Stimulated activated CD8-positive, alpha-beta memory T cell treated with anti-CD3 and anti-CD28 coated beads, Interleukin-7, amount 100 ng/mL, for 1 hour (primary cell): ENCODE measurements at places on chromosomes 16 and 17.
A peak's percentile ranks its signal among the peaks of the same experiment; 100 is the strongest.

DNA sequence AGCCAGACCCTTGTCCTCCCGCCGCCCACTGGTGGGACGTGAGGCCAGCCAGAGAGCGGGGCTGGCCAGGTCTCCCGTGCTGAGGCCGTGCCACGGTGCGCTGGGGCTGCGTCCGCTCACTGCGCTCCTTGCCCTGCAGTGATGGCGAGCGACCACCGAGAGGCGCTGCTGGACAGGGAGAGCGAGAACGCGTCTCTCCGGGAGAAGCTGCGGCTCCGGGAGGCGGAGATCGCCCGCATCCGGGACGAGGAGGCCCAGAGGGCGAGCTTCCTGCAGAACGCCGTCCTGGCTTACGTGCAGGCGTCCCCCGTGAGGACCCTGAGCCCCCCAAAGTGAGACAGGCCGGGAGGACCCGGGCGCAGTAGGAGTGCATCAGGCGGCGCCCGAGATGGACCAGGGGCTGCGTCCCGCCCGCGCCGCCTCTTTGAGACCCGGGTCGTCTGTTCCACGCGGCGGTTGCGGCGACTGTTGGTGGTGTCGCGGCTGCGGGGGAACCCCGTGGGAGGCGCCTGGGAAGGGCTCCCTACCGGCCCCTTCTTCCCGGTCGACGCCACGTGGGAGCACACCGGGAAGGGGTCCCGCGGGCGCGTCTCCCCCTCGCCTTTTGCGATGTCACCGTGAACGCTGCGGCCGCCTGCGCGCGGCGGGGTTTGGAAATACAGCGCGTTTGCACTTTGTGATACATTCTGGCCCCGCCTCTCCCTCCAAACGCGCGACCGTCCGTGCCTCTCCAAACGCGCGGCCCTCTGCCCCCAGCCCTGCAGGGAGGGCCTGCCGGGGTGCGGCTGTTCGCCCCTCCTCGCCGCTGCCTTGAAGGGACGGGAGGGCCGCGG is 792 bp upstream of the RAC3 start:
- peak; percentile 63 for DNase-seq

- no peak for DNase-seq
These were observed 353.9 kb downstream of the CPPED1 start for GRCh38 chr16:12449795-12450194.

- DNase-seq, result no peak
These were observed 908 bp downstream of the TMEM98 start for GRCh38 chr17:32928586-32929535.

DNA sequence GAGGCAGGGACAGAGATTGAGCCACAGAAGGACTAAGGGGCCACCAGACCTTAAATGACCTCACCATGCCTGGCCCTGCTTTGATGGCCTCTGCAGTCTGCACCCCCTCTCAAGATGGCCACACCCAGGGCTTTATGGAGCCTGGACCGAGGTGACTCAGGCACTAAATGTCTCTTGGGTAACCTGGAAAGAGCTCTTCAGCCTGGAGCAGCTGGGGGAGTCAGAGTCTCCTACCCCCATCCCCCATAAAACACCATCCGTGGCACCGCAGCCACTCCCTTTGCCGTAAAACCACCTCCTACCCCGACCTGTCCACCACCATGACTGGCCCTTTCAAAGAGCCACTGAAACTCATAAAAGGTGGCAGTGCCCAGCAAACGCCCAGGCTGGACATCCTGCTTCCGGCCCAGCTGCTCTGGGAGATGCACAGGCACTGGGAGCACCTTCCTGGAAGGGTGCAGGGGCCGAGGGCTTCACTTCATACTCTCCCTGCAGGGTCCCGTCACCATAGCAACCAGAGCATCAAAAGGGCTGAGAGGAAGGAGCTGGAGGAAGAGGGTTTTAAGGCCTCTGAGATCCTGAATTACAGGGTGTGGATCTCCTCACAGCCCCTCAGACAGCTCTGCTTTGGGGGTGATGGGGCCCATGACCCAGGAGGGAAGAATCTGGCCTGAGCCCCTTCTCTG is 22.3 kb downstream of the FOXN1 start:
- no peak for DNase-seq

DNA sequence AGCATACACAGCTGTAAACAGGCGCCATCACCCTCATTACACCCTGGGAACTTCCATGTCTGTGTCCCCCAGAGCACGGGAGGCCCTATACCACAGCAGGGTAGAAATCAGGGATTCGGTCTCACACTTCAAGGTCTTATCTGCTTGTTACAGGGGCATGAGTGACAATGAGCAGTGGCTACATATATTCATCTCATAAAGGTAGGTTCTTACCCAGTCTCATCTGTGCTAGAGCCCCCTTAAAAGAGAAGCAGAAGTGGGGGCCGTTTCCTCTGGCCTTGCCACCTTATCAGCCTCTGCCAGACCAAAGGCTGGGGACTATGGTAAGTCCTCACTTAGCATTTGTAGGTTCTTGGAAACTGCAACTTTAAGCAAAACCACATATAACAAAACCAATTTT is 46.5 kb downstream of the IRX5 start:
- no peak for DNase-seq

- no peak for DNase-seq
These were observed 83.4 kb downstream of the ASIC2 start for GRCh38 chr17:33209671-33210070.

- DNase-seq, result no peak
These were observed 158 bp downstream of the ALYREF start for GRCh38 chr17:81891303-81891552.

GRCh38 chr16:81715358-81716196 is 63.5 kb upstream of the PLCG2 start:
- no peak for DNase-seq

DNA sequence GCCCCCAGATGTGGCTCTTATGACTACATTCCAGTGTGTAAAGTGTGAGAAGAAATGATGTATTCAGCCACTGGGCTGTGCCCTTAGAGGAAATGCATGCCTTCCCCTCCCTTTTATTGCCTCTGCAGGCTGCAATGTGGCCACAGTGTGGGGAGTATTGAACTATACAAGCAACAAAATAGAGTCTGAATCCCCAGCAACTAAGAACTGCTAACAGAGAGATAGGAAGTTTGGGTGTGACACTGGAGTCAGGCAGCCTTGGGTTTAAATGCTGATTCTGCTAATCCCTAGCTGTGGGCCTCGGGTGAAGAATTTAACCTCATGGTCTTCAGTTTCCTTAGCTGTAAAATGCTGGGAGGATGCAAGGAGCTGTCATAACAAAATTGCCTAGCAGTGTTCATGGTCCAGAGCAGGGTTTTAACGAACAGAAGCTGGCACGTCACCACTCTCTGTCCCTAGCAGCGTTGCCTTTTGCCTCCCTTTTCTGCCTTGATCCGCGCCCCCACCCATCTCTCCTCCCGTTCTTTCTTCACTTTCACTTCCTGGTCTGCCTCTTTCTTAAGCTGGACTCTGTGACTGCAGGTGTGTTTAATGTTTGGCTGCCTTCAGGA is 50.3 kb downstream of the KPNA2 start:
- DNase-seq, result no peak

GRCh38 chr17:69733171-69734012 is 318.9 kb downstream of the MAP2K6 start:
- no peak for DNase-seq

DNA sequence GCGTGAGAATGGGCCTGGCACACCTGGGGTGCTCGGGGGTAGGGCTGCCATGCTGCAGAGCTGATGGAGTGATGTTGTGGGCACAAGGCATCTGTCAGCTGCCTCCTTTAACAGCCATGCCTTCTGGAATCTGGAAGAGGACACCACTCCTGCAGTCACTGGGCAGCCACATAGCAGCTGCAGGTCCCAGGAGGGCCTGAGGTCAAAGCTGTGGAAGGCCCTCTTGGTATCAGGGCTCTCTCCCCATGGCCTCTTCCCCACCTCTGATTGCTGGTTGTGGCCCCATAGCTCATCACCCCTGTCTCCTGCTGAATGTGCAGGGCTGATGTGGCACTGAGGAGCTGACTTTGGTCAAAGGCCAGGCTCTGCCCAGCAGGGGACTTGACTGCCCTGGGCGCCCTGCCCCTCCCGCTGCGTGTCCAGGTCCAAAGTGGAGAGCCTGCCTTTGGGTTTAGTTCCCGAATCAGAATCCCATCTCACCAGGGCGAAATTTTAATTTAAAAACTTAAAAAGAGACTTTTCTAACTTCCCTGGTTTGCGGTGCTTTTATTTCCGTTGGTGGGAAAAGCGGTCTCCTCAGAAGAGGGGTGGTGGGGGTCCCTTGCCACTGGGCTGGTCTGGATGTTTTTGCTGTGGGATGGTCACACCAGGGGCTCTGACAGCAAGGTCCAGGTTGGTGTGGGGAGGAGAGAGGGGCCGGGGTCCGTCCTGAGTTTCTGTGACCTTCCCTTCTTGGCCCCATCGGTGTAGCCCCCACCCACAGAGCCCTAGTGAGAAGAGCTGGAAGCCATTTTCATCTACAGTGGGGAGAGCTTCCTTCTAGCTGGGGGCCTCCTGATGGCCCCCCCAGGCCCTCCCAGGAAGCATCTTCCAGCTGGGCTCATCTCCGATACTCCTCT is 5.9 kb downstream of the UBALD2 start:
- DNase-seq, result no peak

DNA sequence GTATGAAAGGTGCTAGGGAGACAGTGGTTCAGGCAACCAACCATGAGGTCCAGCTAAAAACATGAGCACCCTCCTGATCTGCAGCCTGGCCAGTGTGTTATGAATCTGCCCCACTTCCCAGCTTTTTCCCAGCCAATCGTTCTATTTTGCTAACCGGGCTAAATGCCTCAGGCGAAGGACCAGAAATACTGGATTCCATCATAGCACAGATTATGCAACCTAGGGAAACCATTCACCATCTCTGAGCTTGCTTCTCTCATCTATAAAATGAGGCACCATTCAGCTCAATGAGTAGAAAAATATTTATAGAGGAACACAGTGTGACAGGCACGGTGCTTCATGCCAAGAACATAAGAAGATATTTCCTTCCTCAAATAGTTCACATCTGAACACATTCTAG is 45.2 kb upstream of the NUDT7 start:
- DNase-seq, result no peak

- DNase-seq, result no peak
These were observed 196.2 kb upstream of the NLRP1 start for GRCh38 chr17:5780476-5780875.

GRCh38 chr17:78369791-78370381 is 8.6 kb upstream of the PGS1 start:
- DNase-seq, result no peak

GRCh38 chr17:27512511-27513346 is 56.5 kb downstream of the KSR1 start:
- DNase-seq, result no peak

DNA sequence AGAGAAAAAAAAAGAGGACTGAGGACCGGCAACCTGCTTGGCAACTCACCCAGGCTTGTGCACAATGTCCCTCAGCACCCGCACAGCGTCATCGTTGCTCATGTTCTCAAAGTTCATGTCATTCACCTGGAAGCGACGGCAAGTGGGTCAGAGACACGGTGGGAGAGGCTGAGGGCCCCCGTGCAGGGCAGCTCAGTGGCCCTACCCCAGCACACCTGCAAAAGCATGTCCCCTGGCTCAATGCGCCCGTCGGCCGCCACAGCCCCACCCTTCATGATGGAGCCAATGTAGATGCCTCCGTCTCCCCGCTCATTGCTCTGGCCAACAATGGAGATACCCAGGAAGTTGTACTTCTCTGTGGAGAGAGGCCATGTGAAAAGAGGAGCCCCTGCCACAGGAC is 5.4 kb downstream of the DVL2 start:
- DNase-seq, result no peak

DNA sequence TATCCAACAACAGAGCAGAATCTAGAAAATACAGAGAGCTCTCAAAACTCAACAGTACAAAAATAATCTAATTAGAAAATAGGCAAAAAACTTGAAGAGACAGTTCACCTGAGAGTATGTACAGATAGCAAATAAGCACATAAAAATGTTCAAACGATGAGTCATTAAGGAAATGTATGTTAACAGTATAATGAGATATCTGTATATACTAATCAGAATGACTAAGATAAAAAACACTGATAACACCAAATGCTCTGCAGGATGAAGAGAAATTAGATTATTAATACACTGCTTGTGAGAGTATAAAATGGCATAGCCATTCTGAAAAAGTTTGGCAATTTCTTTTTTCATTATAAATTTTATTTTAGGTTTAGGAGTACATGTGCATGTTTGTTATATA is 1307.6 kb upstream of the GOT2 start:
- no peak for DNase-seq

- DNase-seq, result no peak
These were observed 218.1 kb upstream of the KCNJ16 start for GRCh38 chr17:69856946-69857345.

DNA sequence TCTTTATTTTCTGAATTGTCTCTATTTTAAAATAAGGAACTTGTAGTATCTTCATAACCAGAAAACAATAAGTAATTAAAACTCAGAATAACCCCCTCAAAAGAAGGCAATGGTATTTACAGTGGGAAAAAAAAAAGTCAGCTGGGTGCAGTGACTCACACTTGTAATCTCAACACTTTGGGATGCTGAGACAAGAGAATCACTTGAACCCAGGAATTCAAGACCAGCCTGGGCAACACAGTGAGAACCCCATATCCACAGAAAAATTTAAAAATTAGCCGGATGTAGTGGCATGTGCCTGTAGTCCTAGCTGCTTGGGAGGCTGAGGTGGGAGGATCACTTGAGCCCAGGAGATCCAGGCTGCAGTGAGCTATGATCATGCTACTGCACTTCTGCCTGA is 33.5 kb downstream of the ADAM11 start:
- no peak for DNase-seq

GRCh38 chr16:12729448-12729847 is 74.2 kb downstream of the CPPED1 start:
- no peak for DNase-seq
